ENCODE measurements at places on chromosomes 16 and 17.

DNA sequence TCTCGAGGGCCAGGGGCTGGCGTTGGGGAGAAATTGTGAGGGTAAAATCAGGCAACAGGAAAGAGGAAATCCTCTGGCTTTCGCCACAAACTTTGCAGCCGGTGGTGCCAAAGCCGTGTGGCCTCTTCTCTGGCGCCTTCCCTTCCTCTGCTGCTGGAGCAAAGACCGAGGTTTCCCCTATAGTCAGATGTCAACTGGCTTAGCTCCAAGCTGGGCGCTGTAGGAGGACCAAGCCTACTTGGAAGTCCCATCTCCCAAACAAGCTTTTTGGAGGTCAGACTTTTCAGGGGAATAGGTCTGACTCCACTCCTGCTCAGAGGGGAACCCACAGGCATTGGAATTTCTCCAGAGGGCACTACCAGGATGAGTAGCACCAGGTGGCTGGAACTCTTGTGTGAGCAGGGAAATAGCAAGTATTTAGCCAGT is 5.0 kb downstream of the IGFBP4 start:
- no peak for DNase-seq

GRCh38 chr16:15779664-15780351 is 77.0 kb downstream of the MYH11 start:
- no peak for DNase-seq

DNA sequence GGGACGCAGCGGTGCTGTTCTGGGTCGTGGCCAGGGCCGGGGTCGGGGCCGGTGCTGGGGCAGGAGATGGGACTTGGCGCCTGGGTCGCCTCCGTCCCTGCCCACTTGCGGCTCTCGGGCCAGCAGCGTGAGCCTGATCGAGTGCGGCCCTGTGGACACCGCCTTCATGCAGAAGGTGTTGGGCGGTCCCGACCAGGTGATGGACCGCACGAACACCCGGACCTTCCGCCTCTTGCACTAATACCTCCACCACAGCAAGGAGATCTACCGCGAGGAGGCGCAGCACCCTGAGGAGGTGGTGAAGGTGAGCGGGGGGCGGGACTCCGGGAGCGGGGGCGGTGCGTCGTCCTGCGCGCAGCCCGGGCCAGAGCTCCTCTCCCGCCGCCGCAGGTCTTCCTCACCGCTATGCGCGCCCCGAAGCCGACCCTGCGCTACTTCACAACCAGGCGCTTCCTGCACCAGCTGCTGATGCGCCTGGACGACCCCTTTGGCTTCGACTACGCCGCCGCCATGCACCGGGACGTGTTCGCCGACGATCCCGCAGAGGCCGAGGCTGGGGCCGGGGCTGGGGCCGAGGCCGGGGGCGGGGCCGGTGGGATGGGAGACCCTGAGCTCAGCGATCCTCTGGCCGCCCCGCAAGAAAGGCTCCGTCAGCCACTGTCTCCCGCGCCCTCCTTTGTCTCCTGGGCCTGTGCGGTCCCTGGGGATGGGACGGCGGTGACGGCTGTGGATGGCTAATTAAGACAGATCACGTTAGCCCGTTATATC is 4.5 kb upstream of the HSD17B1 start:
- DNase-seq: peak; percentile 85

- no peak for DNase-seq
Observed at GRCh38 chr17:40903129-40903847, 18.2 kb upstream of the KRT20 start.

GRCh38 chr16:50709061-50709684 is 15.8 kb downstream of the NOD2 start:
- DNase-seq: no peak

DNA sequence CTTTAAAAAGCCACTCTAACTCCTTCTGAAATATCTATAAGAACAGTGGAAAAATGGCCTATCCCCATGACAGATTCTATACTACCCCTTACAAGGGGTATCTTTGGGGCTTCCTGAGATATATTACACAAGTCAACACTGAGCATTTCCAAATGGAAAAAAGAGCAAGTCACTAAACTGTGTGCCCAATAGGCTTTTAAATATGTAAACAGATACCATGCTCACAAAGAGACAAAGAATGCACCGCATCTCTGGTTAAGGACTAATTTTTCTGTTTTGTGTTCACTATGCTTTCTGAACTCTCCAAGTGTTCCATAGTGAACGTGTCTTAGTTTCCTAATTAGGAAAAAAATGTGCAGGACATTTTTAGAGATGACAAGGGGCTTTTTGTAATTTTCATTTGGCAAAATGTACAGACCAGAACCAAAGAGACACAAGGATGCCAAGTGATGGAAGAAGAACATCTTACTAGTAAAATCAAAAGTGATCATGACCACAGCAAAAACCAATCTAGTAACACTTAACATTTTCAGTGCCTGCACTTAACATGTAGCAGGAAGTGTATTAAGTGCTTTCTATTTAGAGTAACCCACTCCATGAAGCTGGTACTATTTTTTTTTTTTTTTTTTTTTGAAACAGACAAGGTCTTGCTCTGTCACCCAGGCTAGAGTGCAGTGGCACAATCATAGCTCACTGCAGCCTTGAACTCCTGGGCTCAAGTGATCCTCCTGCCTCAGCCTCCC is 21.5 kb downstream of the MYH11 start:
- DNase-seq: no peak

- no peak for DNase-seq
Observed at GRCh38 chr17:64537488-64537887, 30.7 kb downstream of the CEP95 start.

DNA sequence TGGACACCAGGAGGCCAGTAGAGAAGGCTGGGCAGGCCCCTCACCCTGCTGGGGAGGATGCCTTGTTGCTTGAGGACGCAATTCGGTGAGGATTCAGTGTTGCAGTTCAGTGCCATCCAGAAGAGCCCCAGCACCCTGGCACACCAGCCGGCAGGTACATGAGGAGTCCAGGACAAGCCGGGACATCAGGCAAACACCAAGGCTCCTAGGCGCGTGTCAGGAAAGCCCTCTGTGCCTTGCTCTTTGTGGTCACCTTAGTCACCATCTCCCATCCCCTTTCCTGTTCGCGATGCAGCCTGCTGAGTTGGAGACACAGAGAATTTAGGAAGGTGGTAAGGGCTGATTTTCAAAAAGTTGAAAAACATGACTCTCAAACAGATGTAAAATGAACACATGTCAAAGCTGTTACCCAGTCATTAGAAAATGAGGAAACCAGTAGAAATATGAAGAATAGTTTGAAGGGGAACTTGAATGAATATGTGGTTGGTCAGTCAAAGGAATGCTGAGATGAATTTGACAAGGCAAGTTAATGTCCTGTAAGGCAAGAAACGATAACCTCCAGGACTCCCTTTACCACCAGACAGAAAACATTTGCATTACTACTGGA is 2.3 kb upstream of the NCBP3 start:
- no peak for DNase-seq

GRCh38 chr16:69408475-69408874 is 15.9 kb upstream of the CYB5B start:
- DNase-seq: no peak

DNA sequence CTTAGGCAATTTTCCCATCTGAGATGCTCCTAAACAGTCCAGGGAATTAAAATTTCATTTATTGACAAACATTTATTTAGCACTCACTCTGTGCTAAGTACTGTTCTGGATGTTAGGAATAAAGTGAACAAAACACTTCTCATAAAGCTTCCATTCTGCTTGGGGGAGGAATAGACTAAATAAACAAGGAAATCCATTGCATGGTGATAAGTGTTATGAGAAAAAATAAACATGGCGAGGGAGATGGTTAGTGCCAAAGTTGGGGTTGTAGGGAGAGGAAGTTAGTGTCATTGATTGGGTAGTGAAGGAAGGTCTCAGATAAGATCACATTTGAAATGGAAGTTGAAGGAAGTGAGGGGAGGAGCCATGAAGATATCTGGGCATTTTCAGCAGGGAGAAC is 72.2 kb upstream of the CES5A start:
- no peak for DNase-seq

DNA sequence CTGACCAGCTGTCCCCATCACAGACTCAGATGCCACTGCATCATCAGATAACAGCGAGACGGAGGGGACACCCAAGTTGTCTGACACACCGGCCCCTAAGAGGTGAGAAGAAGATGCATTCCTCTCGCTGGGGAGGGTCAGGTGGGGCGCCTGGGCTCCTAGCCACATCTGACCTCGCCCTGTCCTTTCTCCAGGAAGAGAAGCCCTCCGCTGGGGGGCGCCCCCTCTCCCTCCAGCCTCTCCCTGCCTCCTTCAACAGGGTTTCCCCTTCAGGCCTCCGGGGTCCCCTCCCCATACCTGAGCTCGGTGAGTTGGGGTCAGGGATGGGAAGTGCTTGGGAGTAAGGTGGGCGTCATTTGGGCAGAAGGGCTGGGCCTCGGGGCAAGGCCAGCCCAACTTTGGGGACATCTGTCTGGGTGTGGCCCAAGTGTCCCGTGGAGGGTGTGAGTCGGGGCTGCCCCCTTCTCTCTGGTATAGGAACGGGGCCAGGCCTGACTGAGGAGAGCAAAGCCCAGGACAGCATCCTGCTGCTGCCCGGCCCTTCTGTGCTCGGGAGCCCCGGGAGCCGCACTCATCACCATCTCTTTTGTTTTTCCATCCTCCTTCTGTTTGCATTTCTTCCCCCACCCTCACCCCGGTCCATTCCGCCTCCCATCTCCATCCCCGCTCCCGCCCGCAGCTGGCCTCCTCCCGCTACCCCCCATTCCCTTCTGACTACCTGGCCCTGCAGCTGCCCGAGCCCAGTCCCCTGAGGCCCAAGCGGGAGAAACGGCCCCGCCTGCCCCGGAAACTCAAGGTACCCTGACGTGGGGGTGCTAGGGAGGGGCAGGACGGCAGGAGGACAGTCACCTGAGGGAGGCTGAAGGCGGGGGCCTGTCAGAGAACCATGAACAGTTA is 4.9 kb downstream of the INO80E start:
- DNase-seq: no peak

GRCh38 chr16:84973236-84973635 is 38.1 kb downstream of the ZDHHC7 start:
- DNase-seq: no peak

GRCh38 chr16:82240111-82240510 is 70.1 kb upstream of the MPHOSPH6 start:
- DNase-seq: no peak

DNA sequence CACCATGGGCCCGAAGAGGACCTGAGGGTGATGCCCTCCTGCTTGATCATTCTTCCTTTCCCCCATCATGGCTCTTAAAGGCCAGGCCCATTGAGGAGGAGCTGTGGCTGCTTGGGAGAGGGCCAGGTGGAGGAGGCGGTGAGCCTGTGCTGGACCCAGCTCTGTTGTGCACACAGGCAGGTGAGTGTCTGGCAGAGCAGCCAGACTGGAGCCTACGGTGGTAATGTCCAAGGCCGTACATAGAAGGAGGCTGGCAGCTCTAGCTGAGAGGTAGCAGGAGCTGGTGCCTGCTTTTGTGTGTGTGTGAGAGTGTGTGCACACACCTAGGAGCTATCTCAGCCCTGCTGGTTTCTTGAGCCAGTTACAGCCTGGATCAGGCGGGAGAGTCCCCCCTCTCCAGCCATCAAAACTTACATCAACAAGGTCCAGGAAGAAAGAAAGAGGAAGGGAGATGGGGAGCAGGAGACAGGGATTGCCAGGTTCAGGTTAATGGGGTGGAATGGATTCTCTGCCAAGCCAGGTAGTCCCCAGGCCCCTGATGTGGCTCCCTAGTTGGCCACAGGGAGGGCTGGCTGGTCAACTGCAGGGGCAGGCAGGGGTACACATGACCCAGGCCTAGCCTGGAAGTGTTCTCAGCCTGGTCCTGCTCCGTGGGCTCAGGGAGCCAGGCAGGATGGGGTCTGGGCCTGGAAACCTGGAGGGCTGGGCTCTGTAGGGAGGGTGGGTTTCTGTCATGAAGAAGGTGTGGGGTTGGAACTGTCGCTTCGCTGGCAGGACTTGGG is 107.1 kb downstream of the RAP1GAP2 start:
- no peak for DNase-seq

GRCh38 chr16:89303617-89304016 is 86.1 kb downstream of the ZNF778 start:
- no peak for DNase-seq

DNA sequence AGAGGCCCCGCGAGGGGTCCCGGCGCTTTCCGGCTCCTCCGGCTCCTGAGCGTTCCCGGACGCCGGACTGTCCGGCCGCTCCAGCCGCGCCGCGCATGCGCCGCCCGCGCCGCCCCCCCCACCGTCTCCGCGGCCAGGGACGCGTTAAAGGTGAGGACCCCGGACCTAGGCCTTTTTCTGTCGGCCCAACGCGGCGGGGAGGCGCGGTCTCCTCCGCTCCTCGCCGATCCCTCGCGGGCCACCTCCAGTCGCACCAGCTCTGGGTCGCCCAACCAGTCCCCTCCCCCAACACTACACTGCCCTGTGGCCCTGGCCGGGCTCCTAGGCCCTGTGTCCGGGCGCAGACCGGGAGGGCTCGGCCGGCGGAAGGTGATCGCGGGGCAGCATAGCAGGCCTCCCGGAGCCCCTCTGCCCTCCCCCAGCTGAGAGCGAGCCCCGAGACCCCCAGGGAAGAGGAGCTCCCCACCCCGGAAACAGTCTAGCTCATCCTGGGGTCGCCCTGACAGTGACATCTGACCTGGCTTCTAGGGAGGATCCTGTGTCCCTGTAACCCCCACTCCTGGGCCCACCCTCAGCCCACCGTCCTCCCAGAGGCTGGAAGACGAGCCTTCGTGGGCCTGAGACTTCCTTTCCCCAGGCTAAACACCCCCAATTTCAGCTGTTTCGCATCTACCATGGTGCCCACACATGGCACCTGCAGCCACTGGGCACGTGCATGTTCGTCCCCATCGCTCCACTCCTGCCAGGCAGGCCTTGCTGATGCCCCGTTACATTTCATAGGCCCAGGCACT is 14.7 kb upstream of the BCAR1 start:
- DNase-seq: no peak

DNA sequence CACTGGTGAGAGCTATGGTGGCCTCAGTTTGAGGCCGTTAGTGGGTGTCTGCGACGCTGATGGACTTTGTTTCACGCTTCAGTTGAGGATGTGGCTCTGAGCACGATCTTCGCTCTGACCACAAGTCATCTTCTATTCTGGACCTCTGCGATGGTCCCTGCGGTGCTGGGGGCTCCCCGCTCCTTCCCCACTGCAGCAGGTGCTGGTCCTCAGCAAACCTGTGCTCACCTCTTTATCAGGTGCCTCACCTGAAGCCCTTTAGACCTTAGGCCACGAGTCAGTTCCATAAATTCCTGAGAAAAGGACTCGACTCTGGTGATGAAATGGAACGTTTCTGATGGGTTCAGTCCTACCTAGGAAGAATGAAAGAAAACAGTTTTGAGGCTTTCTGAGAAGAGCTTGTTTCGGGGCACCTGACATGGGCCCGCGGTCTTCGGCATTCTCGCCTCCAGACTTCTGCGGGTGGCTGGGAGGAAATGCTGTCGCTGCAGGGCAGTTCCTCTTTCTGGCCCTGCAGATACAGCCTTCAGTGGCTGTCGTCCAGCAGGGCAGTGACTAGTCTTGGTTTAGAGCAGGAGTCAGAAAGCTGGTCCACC is 4.7 kb downstream of the KCTD5 start:
- DNase-seq: no peak

DNA sequence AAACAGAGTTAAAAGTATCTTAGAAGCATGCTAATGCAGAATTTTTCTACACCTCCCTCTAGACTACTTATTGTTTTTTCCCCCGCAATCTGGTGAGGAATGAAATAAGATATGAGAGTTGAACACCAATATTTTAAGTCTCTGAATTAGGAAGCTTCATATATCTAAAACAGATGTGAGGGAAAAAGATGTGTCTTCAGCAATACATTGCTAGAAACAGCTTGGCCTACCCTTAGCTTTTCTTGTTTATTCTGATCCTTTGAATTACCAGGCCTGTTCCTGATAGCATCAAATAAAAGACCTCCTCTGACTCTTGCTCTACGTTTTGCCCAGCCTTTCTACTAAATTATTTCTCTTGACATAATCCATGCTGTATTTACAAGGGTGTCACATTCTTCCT is 221.8 kb downstream of the CDH11 start:
- no peak for DNase-seq

GRCh38 chr16:29824589-29825144 is 4.4 kb downstream of the MVP start:
- no peak for DNase-seq

Data from activated naive CD4-positive, alpha-beta T cell treated with anti-CD3 and anti-CD28 coated beads, Interleukin-2, amount 50 U/mL, for 16 hours (primary cell).